ENCODE measurements at places on chromosomes 1 and 21. TPM values are rescaled to one million over a fixed set of nuclear protein-coding genes. Genes with fewer than 3 reads are reported as not detected.

DNA sequence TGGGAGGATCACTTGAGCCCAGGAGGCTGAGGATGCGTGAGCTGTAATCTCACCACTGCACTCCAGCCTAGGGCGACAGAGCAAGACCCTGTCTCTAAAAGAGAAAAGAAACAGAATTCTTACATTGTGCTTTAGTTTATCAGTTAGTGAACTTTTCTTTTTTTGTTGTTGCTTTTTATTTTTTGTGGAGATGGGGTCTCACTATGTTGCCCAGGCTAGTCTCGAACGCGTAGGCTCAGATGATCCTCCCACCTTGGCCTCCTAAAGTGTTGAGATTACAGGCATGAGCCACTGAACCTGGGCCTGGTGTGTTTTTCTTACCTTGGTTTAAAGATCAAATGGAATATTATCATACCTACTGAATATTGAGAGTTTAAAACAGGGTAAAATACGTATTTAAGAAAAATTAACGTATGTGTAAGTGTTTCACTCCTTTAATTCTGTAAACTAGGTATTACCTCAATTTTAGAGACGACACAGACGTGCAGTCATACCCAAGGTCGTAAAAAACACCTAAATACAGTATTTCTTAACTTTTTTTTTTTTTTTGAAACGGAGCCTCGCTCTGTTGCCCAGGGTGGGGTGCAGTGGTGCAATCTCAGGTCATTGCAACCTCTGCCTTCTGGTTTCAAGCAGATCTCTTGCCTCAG, 39.6 kb downstream of the KIF1B start:
- no peak for DNase-seq

MED8 gene
- total RNA-seq: 53.5 TPM

GRCh38 chr1:116693759-116694480, 26.4 kb upstream of the IGSF3 start:
- peak; percentile 91 for DNase-seq

S100A14 gene
- total RNA-seq: not detected

NT5C1A gene
- total RNA-seq: not detected

BCL2L15 gene
- 0.13 TPM for total RNA-seq

NFASC gene
- total RNA-seq: 55.4 TPM

DNA sequence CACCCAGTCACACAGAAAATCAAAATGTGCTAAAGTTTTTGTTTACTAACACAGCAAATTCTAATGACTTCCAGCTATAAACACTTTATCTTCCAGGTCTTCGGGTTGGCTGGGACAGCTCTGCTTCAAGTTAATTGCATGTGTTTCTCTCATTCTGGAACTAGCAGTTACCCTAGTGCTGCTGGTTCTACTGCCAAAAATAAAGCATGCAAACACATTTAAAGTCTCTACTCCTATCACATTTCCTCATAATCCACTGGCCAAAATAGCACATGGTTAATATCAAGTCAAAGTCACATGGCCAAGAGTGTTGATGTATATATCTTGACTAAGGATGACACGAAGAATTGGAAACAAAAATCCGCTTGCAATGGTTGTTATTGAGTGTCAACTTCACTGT, 973.1 kb upstream of the ADGRL2 start:
- DNase-seq: no peak
